ENCODE measurements at places on chromosomes 7 and 10.

DNA sequence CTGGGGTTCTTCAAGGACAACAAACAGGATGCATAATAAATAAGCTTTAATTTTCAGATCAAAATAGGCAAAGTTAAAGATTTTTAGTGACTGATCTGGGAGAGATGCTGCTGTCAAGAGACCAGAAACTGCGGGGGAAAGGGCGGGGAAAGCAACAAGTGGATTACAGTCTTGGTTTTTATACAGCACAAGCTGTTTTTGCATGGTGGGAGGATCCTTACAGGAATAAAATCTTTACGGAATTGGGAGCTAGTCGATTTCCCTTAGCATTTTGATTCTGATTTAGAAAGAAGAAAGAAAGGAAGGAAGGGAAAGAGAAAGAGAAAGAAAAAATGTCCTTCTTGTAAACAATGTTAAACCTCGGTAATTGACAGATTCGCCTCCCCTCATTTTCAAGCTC, 242.3 kb upstream of the SP8 start:
- no peak for DNase-seq

DNA sequence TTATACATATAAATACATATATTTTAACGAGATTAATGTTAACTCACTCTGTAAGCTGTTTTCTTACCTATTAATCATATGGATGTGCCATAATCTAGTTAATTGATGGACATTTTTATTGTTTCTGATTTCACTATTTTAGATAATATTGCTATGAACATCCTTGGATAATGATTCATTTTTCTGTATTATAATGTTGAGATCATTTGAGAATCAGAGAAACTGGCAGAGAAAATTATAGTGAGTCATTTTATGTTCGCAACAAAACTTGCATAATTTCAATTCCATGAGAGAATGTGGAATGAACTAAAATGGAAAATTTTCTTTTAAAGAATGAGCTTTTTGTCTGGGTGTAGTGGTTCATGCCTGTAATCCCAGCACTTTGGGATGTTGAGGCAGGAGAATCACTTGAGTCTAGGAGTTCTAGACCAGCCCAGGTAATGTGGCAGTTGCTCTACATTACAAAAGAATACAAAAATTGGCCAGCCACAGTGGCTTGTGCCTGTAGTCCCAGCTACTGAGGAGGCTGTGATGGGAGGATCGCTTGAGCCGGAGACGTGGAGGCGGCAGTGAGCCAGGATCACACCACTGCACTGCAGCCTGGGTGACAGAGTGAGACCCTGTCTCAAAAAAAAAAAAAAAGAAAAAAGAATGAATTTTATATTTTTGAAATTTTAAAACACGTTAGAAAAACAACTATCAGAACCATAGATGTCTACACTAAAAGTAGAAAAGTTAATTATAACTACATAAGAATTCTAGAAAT, 40.5 kb downstream of the PAPSS2 start:
- DNase-seq = peak; percentile 82

GRCh38 chr10:63698787-63699150, 177.6 kb downstream of the REEP3 start:
- DNase-seq = peak; percentile 25

DNA sequence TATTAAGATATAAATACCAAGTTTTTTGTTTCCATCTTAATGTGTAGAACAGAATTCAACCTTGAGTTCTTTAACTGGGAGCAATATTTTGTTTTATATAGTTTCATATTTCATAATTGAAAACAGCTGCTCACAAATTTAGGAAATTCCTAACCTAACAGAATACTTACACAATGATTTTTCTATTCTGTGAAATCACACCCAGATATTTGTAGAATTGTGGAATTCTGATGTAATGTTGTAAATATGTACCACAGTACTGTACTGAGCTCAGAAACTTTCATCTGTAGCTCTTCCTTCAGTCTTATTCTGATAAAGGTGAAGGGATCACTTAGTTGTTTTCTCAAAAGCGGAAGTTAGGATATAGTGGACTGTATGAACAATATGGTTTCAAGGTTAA, 143.4 kb upstream of the GLI3 start:
- DNase-seq = peak; percentile 18

- no peak for DNase-seq
Observed at GRCh38 chr7:131533151-131533559, 23.3 kb downstream of the PODXL start.

- DNase-seq = no peak
Observed at GRCh38 chr7:97466999-97467740, 264.7 kb upstream of the TAC1 start.

DNA sequence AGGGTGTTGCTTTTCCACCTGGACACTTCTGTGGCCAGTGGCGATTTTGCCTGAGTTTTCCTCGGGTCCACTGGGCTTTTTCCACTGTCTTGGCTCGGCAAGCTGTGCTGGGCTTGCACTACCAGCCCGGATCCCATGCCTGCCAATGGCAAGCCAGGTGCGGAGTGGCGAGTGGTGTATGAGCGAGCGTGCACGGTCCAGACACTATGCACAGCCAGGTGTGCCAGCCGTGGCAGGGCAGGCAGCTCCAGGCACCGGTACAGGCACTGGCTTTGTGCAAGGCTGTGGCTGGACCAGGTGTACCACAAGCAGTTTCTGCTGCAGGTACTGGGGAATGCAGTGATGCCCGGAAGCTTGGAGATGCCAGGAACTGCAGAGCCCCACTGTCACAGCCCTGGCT, 22.1 kb downstream of the INPP5F start:
- no peak for DNase-seq

GRCh38 chr7:50155755-50156154, 62.7 kb upstream of the ZPBP start:
- no peak for DNase-seq

DNA sequence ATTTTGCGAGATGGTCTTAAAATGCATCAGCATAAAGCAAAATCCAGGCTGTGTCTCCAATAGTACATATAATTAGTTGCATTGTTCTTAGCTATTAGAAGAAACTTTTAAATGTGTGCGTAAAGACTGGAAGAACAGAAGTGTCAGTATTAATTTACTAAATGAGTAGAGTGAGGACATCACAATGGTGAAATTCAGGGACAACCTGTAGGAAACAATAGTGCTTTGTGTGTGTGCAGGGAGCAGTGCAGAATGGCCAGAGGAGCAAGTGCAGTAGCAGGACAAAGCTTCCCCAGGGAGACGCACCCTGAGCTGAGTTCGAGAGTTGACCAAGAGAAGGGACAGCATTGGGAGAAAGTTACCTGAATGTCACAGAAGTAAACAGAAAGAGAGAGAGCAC, 13.7 kb downstream of the ITGB8 start:
- DNase-seq = no peak

DNA sequence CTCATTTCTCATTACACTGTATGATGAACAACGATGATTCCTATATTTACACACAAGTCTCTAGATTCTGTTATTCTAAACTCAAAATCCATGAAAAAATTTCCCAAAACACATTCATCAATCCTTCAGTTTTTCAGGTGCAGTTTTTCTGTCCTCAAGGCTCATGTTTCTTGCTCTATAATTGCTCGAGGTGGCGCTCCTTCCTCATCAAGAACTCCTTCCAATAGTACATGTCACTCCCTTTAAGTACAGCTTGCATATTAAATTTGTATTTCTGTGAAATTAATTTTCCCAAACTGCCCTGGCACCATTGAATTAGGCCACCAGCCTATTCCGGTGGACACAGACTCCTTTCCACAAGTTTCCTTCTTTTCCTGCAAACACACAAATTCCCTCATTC, 188.7 kb upstream of the MINDY3 start:
- no peak for DNase-seq

- DNase-seq = peak; percentile 80
Observed at GRCh38 chr10:90871766-90872647, at the start of gene RPP30. Gene RPP30, plus strand, starts transcription at chr10:90871974. Its CDS starts 13 bp downstream, at chr10:90871987.

GRCh38 chr10:3339121-3339520, 166.5 kb upstream of the PITRM1 start:
- no peak for DNase-seq

GRCh38 chr10:124227055-124227975, 133.9 kb upstream of the CHST15 start:
- no peak for DNase-seq

GRCh38 chr10:71798308-71798624, 24.9 kb upstream of the VSIR start:
- DNase-seq = no peak

- no peak for DNase-seq
Observed at GRCh38 chr7:130384841-130385599, 4.7 kb downstream of the CPA1 start.

DNA sequence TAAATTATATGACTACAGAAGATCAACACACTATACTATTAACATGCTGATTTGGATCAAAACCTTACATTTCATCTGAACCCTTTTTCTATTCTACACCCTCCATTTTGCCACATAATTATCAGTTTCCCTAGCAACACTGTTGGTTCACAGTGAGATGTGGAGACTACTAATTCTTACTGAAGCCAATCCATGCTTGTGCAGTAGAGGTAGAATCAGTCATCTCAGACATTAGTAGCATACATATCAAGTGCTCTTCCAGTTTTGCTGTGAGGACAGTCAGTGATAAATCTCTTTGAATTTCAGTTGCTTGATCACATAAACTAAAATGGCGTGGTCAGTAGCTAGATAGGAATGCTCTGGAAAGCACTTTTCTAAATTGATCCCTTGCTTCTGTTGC, 70.3 kb downstream of the PON1 start:
- DNase-seq = no peak

DNA sequence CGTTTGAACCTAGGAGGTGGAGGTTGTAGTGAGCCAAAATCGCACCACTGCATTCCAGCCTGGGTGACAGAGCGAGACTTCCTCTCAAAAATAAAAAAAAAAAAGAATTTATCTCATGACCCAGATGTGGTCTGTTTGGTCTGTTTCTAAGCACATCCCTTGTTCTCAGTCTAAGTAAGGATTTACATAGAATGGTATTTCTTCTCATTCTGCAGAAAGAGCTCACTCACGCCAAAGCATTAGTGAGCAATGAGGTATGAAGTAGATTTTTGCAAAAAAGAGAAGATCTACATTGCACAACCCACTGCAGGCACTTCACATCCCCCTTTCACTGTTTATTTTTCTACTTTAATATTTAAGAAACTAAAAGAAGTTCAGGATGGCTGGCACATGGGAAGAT, 76.5 kb upstream of the FGL2 start:
- DNase-seq = peak; percentile 37

DNA sequence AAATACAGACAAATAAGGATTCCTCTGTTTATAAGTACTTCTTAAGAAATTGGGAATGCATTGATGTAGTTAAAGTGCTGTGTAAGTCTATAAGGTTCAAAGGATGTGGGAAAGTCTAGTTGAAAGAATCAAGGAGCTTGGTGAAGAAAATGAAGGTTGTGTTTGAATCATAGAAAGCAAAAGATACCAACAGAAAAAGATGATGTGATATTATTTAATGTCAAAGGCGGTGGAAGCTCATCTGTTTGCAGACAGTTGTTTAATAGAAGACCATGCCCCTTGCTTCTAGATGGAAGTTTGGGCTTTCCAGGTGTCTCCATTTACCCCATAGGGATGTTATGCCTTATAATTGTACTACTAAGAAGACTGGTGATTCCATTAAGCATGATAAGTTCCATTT, 150.3 kb downstream of the CCSER2 start:
- no peak for DNase-seq

DNA sequence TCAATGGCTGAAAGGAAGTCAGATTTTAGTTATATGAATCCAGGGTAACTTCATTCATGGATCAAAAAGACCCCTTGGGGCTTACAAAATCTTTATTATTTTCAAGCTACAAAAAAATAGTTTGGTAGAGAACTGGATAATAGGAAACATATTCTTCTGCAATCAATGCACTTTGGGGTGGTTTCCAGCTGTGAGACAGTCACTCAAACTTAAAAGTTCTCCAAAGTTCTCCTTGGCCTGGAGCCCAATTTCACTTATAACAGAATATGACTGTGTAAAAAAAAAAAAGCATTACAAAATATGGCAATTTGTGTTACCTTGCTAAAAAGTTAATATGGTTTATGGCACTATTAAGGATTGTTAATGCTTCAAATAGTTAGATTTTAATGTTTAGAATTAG, 255.5 kb downstream of the AGMO start:
- no peak for DNase-seq

DNA sequence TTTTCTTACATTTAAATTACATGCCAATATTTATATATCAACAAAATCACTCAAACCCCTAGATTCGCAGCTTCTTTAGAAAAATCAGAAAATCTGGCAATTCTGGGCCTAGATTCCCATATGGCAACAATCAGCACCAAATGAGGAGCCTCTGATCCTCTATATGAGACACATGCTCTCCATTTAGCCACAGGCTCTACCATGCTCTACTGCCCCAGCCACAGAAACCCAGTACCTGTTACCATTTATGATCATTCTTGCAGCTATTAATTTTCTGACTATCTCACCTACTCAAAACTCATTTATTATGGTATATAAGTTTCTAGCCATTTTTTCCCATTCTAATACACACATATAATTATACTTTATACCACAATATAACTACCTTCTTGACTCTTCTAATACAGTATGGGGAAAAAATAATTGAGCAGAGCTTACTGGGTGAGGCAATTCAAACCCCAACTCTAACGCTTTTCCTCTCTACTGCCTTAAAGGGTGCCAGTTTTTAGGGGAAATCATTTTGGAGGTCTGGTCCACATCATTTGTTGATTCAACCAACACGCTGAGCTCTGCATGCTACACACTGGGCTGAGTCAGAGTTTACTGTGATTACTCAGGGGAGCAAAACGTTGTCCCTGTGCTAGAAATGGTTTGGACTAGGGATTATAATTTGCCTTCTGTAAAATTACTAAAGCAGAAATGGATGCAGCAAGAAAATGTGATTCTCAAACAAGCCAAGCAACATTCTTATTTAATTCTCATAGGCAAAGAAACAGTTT, 11.6 kb downstream of the PDLIM1 start:
- peak; percentile 77 for DNase-seq

- DNase-seq = peak; percentile 88
Observed at GRCh38 chr10:102633287-102633686, 11.0 kb upstream of the TRIM8 start.
